ENCODE measurements at places on chromosomes 12 and 14.

DNA sequence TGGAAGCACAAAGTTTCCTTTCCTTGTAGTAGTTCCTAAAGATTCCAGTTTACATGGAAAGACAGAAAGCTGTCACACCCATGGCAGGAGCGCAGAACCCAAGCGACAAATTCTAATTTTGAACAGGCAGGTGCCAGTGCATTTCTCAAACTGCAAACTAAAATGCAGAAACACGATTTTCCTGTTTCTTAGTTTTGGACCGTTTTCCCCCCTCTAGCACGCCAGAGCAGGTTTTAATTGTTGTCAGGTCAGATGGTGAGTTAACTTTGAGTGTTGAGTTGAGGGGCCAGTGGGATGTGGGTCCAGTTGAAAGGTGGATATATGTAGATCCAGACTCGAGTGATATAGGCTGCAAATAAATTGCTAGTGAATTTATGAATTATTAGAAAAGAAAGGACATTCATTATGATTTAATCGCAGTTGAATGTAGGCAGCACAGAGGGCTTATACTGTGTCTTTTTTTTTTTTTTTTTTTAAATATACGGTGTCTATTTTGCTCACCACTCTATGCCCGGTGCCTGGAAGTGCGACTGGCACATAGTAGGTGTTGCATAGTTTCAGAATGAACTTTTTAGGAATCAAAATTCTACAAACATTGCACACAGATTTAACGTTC is 909 bp upstream of the ETFBKMT start:
- DNase-seq, result no peak

- DNase-seq, result no peak
These were observed 930.6 kb upstream of the FBXO33 start for GRCh38 chr14:40362856-40363255.

DNA sequence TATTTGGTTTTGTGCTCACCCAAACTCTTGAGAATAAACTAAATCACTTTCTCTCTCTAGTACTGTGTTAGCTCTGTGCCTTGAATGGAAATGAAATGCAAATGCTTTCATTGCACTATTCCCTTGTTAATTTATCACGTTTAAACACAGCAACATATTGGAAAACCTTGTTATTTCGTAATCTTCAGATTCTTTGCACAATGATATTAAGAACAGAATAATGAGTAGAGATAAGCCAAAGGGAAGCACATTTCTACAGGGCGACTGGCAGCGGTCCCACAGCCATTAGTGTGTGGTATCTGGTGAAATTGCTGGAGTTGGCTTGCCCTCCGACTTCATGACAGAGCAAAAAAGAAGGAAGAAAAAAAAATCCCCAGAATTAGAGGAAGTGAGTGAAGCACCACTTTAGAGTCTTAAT is 166.1 kb upstream of the E2F7 start:
- DNase-seq, result no peak

GRCh38 chr12:13128291-13128965 is 25.0 kb upstream of the GSG1 start:
- DNase-seq, result no peak

DNA sequence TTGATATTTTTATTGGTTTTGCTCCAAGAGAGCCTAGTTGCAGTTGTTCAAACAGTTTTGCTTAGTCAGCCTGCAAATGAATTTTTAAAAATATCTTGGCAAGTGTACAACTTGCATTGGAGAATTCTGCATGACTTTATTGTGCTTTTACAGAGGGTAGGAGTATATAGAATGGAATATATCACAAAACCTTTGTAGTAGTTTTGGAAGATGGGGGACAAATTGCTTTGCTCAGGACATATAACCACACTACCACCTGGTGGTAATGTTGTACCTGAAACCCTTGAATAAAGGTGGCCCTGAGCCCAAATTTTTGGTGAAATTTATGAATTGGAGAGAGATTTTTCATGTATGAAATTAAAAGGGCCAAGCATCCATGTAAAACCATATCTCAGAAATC is 645.2 kb downstream of the MED13L start:
- DNase-seq, result no peak

DNA sequence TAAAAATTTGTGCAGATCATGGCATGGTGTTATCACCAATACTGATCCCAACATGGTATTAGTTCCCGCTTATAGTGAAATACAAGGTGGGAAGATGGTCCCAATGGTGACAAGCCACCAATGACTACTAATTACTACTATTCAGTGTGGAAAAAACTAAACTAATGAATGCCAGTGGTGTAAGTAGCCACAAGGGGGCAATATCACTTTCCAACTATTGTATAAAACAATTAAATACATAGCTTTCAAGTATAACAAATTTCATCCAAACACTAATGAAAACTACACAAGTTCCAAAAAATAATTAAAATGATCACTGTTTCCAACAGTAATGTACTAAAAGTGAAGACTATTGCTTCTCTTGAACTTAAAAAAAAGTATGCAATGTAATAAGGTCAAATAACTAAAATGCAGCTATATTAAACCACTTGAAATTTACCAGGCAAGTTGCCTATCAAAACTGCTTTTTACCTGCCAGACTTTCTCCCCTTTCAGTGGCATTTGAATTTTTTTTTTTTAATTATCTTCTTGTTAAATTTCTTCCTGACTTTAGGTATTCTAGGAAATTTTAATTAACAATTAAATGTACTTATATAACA is 58.0 kb downstream of the PAPLN start:
- peak; percentile 59 for DNase-seq

- no peak for DNase-seq
These were observed 10.7 kb downstream of the TRMT5 start for GRCh38 chr14:60970146-60970545.

DNA sequence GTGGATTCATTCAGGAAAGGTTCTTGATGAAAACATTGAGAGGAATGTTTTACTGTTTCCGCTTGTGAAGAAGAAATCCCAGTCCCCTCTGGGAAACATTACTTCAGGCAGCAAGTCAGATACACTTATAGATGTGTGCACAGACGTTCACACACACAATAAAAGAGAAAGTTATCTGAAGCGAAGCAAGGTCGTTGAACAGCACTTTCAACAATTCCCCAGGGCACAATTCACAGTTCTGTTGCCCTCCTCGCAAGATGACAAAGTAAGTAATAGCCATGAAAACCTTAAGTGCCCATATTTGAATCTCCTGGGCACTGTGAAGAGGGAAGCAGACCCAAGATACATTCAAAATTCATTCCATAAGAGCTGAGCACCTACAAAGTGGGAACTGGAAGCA is 156.6 kb upstream of the CAND1 start:
- DNase-seq, result no peak

GRCh38 chr12:116635487-116635886 is 76.3 kb downstream of the MAP1LC3B2 start:
- DNase-seq, result no peak

- DNase-seq, result no peak
These were observed 98.8 kb upstream of the GSC start for GRCh38 chr14:94868772-94869072.

GRCh38 chr14:96748362-96748761 is 48.8 kb upstream of the VRK1 start:
- no peak for DNase-seq

DNA sequence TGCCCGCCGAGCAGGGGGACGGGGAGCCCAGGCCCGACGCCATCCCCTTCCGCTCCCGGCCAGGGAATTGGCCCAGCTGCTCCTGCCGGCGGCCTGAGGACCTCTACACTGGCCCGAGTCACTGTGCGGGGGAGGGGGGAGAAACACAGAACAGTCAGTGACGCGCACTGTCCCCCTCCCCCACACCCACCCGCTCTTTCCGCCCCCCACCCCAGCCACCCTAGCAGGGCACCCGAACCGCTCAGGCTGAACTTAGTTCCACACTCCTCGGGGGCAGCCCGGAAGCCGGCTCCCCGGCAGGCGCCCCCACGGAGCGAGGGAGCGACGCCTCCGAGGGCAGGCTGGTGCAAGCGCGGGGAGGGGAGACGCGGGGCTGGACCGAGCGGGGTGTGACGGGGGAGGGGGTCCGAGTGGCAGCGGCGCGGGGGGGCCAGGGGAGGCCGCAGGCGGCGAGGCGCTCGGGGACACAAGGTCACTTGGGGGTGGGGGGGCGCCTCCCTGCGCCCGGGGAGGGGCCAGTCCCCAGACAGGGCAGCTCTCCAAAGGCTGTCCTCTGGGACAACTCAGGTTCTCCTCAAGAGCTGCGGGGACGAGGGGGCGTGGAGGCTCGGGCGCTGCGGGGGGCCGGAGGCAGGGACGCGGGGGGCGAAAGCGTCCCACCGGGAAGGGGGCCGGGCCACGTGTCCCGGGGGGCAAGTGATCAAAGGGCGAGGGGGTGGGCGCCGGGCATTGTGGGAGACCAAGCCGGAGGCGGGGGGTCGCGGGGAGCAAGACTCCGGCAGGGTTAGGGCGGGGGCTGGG is 648 bp downstream of the CHD4 start:
- DNase-seq, result peak; percentile 74

GRCh38 chr14:92568621-92569479 is 55.3 kb downstream of the RIN3 start:
- DNase-seq, result peak; percentile 70

DNA sequence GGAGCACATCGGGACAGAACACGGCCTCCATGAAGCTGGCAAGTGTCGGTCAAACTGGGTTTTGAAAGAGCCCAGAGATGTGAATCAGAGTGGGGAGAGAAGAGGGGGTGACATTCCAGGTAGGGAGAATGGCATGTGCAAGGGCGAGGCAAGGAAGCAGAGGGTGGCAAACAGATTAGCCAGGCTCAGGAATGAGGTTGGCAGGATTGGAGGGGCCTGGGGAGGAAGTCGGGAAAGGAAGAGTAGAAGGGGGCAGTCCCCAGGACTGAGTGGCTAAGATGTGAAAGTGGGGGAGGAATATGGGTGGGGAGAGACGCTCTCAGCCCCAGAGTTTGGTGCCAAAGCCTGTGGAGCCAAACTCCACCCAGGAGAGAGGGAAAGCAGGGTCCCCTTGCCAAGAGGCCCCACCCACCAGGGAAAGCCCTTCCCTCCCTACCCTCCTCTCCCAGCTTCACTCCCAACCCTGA is 5.5 kb upstream of the HDAC7 start:
- DNase-seq, result no peak

DNA sequence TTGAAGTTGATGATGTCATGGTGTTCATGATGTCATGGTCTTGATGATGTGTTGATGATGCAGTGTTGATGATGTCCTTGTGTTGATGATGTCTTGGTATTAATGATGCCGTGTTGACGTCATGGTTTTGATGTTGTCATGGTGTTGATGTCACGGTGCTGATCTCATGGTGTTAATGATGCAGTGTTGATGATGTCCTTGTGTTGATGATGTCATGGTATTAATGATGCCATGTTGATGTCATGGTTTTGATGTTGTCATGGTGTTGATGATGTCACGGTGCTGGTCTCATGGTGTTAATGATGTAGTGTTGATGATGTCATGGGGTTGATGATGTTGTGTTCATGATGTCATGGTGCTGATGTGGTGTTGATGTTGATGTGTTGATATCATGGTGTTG is 48.0 kb upstream of the RIMBP2 start:
- DNase-seq, result no peak

DNA sequence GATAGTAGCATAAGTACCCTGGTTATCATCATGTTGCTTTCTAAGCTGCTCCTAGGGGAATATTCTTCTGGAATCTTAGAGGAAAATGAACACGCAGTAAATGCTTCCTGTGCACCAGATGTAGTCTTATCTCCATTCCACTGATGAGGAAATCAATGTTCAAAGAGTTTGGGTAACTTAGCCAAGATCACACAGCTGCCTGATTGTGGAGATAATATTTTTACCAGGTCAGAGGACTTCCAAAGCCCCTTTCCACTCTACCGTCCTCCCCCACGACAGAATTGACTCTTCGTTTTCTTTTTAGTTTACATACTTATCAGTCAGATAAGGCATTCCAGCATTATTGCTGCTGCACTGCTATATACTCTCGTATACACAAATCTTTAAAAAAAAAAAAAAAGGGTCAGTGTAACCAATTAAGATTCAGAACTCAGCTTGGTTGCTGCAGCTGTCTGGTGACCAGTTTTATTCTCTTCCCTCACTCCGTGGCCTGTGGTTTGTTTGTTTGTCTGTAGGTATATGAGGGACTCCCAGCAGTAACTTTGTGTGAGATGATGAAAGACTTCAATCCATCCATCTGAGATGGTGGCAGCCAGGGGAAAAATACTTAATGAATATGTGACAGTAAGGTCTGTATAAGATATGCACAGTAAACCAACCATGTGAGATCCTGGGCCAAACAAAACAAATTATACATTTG is 110.5 kb downstream of the TGFB3 start:
- no peak for DNase-seq

DNA sequence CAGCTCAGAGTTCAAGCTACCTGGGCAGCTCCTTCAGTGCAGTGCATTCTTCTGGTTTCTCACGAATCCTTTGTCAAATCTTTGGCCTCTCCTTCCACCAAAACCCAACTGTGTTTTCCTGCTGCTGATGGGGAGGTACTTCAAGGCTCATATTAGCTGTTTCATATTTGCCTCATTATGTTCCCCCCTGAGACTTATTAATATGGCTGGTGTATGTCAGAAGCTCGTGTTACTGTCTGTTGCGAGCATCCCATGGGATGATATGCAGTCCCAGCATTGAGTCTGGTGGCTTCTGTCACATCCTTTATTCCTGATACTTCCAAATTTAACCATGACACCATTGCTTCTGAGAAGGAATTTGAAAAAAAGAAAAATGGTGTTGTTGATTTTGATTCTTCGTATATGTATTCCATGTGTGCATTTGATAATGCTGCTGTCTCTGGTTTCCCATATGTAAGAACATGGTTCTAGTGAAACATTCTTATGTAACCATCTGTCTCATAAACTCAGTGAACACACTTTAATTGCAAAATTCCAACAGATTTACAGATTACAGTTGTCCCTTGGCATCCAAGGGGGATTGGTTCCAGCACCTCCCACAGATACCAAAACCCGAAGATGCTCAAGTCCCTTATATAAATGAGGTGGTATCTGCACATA is 149.1 kb downstream of the KICS2 start:
- DNase-seq, result no peak

DNA sequence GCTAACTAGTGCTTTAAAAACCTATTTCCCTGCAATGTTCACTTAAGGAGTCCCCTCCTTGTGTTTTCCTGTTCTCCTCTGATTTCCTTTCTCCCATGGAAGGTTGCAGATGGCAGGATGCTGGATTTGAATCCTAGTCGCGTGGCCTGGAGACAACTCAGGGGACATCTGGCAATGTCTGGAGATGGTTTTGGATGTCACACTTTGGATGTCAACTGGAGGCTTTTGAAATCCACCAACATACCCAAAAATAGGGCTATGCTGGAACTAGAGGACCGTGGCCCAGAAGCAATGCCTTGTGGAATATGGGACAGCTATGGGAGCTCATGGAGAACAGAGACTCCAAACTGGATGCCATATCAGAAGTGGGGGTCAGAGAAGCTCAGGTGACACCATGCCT is 95.8 kb upstream of the NOS1 start:
- no peak for DNase-seq

DNA sequence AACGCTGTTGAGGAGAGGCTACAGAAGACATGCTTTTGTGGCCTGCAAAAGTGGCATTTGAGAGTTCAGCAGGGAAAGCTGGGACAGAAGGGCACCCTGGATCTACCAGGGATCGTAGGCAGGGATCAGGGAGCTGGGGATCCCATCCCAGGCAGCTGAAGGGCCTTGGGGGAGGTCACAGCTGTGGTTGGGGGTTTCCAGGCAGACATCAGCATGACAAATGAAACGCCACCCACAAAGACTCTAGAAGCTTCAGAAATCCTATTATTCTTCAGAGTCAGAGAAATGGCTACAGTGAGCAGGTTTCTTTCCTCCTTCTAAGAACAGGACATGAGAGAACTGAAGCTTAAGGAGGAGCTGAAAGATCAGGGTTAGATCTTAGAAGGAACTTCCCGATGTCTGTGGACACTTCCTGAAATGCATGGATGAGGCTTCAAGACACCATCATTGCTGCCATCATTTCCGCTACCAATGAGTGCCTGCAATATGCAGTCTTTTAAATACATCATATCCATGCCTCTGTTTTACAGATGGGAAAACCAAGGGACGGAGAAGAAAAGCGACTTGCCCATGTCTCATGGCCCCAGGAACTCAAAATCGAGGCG is 104.3 kb downstream of the RBM19 start:
- no peak for DNase-seq
